ENCODE measurements at places on chromosomes 5 and 9. TPM values are rescaled to one million over a fixed set of nuclear protein-coding genes. Genes with fewer than 3 reads are reported as not detected.

GRCh38 chr5:172820046-172820767 is 13.8 kb upstream of the ERGIC1 start:
- peak; percentile 76 for DNase-seq

GRCh38 chr9:4760122-4760521 is 19.1 kb upstream of the AK3 start:
- DNase-seq = no peak

- no peak for DNase-seq
Observed at GRCh38 chr9:113356686-113357292, 7.4 kb downstream of the BSPRY start.

DNA sequence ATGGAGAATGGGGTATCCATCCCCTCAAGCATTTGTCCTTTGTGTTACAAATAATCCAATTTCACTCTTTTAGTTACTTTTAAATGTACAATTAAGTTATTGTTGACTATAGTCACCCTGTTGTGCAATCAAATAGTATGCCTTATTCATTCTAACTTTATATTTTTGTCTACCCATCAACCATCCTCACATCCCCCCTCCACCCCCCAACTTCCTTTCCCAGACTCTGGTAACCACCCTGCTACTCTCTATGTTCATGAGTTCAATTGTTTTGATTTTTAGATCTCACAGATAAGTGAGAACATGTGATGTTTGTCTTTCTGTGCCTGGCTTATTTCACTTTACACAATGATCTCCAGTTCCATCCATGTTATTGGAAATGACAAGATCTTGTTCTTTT is 15.4 kb upstream of the RANBP17 start:
- no peak for DNase-seq

DNA sequence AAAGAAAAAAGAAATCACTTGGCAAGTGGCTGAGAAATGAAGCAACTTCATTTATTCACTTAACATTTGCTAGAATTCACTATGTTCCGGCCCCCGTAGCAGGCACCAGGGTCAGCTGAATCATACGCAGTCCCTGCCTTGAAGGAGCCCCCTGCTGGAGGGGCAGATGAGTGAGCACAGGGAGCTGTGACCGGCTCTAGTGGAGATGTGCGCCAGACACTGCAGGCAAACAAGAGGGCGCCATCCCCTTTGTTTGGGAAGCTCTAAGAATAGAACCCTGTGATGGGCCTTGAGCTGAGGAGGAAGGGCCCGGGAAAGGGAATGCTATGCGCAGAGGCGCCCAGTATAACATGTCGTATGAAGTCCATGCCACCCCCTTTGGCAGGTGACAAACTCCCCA is 20.2 kb upstream of the RPL26L1 start:
- DNase-seq = no peak

DNA sequence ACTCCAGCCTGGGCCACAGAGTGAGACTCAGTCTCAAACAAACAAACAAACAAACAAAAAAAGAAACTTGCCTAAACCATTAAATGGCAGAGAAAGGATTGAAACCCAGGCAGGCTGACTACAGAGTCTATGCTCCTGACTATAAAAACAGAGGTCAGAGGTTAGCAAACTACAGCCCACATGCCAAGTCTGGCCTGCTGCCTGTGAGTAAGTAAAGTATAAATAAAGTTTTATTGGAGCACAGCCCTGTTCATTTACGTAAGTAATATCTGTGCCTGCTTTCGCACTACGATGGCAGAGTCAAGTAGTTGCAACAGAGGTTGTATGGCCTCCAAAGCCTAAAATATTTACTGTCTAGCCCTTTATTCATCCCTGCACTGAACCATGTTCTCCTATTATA is 11.6 kb downstream of the POLR1E start:
- DNase-seq = no peak

GRCh38 chr5:68433923-68434879 is 218.6 kb downstream of the PIK3R1 start:
- peak; percentile 91 for DNase-seq

DNA sequence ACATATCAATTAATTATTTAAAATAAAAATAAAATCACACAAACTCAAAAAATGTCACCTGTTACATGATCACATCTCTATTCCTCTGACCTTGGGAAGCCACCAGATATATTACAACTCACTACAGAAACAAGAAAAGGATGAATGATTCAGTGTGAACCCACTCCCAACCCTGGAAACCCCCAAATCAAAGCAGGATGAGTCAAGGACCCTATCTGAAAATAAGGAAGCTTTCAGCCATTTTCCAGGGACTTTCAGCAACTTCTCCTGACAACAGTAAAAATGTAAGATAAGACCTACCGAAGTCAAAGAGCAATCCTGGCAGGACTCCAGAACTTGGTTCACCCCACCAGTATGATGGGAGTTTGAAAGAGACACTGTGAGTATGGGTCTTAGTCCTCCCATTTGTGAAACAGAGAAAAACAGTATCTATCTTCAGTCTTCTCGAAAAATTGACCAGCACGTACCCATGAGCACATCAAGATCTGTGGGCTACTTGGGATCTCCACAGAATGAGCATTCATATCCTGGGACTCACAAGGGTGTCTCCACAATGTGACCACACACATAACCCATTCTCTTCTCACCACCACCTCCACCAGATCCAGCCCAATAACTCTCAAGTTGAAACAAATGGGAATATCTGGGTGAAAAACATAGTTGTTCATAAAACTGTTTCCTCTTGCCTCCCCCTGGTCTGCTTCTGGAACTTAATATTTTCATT is 9.9 kb downstream of the NRG2 start:
- no peak for DNase-seq

- no peak for DNase-seq
Observed at GRCh38 chr9:128249558-128249907, 26.3 kb downstream of the GOLGA2 start.

- no peak for DNase-seq
Observed at GRCh38 chr5:40615586-40616170, 64.0 kb upstream of the PTGER4 start.

- DNase-seq = no peak
Observed at GRCh38 chr9:89722712-89723111, 117.9 kb downstream of the GADD45G start.

DNA sequence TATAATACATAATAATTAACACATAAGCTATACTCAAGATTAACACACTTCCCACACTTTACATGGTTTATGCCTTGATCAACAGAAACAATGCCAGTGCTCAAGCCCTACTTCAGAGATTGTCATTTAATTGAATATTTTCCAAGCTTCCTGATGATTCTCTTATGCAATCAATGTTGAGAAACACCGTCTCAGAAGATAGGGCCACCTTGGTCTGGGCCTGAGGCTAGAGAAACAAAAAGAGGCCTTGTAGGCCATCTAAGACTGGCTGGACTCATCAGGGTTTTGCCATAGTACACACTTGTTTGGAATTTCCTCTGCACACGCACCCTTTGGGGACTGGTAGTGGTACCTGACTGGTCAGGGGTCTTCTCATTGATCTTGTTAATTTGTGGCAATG is 16.3 kb downstream of the C9orf152 start:
- no peak for DNase-seq

DNA sequence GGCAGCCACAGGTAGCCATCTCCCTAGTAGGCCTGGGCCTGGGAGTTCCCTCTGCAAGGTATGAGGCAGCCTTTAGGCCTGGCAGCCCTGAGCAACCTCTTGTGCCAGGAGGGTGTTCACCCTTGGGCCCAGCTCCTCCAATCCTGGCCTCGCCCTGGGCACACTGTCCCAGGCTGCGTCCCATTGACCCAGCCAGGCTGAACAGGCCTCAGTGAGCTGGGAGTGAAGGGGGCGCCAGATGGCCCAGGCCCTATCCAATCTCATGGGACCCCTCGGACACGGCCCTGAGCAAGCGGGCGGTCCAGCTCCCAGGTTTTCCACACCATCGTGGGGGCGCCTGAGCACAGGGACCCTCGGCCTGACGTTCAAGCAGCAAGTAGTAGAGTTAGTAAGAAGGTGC is 14.5 kb downstream of the SH3GLB2 start:
- DNase-seq = no peak

DNA sequence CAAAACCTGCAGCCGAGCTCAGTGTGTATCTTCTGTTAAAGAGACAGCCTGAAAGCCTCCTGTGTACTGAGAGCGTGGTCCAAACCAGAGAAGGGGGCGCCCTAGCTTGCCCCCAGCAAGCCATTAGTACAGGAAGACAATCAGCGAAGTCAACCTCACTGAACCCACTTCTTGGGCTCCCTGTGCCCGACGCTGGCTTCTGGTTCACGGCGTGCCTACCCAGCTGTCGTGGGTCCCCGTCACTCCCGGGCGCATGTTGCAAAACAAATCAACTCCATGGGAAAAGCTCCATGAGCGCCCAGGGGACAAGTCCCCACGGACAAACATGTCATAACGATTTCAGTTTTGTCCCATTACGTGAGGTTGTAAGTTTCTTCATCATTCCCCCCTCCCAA is 326.9 kb downstream of the SH3GL2 start:
- DNase-seq = no peak

DNA sequence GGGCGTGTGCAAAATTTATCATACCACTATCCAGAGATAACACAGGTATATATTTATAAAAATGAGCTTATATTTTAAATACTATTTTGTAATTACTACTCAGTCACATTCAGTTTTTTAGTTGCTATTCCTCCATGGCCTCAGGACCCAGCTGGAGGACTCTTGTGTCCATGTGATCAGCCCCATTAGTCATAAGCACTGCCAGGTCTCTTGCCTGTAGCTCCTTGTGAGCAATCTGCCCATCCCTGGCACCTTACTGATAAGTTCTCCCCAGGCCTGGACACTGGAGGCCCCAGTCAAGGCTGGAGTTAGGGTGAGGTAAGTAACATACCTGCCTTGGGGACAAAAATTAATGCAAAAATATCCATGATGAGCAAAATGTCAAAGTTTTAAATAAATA is 29.5 kb upstream of the ADRB2 start:
- DNase-seq = no peak

DNA sequence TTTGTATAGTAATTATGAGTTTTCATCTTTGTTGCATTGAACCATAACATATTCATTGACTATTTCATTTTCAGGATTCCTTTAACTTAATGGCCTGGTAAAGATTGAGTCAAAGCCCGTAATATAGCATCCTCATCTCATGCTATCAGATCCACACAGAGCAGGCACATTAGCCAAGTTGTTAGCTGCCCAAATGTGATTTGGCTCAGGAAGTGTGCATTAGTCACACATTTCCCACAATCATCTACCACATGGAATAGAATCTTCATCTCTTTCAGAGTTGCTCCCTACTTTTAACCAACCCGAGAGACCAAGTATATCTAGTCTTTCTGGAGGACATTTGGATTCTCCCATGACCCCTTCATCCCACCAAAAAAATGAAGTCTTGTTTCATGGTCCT is 481.0 kb upstream of the PTGER4 start:
- no peak for DNase-seq

DNA sequence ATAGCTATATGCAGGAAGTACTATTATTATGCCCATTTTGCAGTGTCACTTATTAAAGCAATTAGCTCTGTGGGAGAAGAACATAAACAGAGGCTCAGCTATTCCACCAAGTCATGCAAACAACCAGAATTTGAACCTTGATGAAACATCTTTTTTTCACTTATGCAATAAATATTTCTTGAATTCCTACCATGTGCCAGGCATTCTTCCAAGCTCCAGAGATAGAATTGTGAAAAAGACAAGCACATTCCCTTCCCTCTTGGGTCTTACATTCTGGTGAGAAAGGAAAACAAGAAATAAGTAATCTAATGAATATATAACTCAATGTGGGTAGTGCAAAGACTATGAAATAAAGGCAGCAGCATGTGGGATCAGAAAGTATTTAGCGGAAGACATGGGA is 32.1 kb upstream of the ADRB2 start:
- no peak for DNase-seq

DNA sequence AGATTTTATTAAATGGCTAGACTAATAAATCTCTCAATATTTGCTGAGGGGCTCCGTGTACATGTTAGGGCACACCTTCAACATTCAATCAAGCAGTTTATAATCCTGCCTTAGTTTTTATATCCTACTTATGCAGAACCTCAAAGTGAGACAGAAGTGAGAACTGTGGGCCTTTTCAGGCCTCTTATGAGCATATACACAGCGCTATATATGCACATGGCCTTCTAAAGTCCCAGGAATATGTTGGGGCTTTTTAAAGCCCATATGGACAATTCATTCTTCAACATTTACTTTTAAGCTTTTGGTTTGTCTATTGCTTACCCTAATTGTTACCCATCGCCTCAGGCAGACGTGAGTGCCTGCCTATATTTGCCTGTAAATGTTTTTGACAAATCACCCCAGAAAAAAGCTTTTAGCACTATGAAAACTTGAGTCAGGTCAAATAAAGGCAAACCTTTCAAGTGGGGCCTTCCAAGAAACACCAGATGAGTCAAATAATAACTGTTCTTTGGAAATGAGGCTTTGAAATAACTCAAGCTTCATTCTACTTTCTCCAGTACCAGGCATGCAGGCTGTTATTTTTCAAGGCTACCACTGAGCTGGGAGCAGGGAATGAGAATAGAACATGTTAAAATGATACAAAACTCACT is 58.2 kb downstream of the ESM1 start:
- DNase-seq = no peak

- no peak for DNase-seq
Observed at GRCh38 chr9:81633952-81634854, 55.1 kb downstream of the TLE1 start.

- no peak for DNase-seq
Observed at GRCh38 chr5:13540168-13540750, 404.2 kb downstream of the DNAH5 start.

- no peak for DNase-seq
Observed at GRCh38 chr9:113359385-113359784, 10.0 kb downstream of the BSPRY start.

DNA sequence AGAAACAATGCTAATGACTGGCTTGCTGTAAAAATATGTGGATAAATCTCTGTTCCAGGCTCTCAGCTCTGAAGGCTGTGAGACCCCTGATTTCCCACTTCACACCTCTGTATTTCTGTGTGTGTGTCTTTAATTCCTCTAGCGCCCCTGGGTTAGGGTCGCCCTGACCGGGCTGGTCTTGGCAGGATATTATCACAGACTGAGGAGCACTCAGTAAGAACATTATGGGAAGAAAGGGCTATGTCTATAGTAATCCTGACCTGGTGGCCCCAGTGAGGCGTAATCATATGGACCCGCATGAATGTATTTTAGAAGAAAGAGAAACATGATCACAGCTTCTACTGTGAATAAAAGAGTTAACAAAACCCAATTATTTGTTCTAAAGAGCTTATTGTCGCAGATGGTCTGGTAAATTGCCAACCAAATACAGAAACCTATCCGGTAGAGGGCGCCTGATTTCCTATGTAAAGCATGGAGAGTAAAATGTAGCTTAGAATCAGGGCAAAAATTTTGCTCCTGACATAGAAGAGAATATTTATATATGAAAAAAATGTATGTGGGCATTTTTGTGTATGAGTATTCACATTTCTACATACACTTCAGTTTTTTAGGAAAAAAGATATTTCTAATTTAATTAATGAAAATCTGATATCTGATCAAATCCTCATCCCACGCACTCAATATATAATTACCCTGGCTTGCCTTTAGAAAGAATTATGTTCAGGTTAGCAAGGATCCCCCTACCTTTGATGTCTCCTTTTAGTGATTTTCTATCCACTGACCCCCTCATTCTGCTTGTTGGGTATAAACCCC is 5.8 kb upstream of the IFNA1 start:
- DNase-seq = peak; percentile 50

Gene STC2
- 8.8 TPM for total RNA-seq

Gene MED10
- 36.5 TPM for total RNA-seq

Gene RAD17
- total RNA-seq = 23.1 TPM

Gene ADAMTS6
- 2.6 TPM for total RNA-seq

Gene UGT3A1
- not detected for total RNA-seq

All from ureter (tissue), 1 donor.